ENCODE measurements at places on chromosomes 1 and 21. TPM values are rescaled to one million over a fixed set of nuclear protein-coding genes. Genes with fewer than 3 reads are reported as not detected.
A peak's percentile ranks its signal among the peaks of the same experiment; 100 is the strongest.

DNA sequence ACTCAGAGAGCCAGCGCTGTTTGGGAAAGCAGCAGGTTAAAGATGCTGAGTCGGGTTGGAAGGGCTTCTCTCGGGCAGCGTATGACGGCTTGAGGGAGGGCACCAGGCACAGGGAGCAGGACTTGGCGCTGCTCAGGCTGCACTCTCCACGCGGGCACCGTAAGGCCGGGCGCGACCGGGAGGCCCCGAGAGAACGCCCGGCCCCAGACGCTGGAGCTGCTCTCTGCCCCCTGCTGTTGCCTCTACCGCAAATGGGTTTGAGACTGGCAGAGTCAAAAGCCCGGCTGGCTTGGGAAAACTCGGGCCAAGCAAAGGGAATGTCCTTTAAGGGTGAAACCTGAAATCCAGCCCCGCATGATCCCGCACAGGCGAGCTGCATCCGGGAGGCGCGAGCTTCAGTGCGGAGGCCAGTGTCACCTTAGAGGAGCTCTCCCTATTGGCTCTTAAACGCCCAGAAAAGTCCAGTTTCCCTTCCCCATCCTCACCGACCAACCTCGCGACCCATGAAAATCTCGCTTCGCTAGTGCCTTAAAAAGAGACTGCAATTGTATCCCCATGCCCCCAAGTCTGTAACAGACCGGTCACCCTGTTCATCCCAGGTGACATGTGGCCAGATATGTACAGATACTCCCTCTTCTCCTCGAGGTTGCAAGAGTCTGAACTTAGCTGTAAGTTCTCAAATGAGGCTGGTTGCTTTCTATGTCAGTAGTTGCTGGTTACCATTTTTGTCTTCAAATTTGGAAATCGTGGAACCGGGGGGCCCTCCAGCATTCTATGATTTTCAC is 1.1 kb downstream of the PRRX1 start:
- H3K36me3 ChIP-seq: no peaks in the 10 kb centered on the region
- DNase-seq: no peak
- peaks cover 20% of the 10 kb centered on the region for H3K4me1 ChIP-seq
- peak overlapping the region; percentile 38 for H3K4me3 ChIP-seq
- peaks cover 6% of the 10 kb centered on the region for H3K27me3 ChIP-seq
- no peak overlapping the region for H3K27ac ChIP-seq

GRCh38 chr1:93613898-93614297 is 67.7 kb downstream of the BCAR3 start:
- H3K27me3 ChIP-seq: no peaks in the 10 kb centered on the region
- H3K4me1 ChIP-seq: peaks cover 71% of the 10 kb centered on the region
- H3K4me3 ChIP-seq: no peak overlapping the region
- H3K27ac ChIP-seq: peak overlapping the region; percentile 93
- peaks cover 35% of the 10 kb centered on the region for H3K36me3 ChIP-seq

DNA sequence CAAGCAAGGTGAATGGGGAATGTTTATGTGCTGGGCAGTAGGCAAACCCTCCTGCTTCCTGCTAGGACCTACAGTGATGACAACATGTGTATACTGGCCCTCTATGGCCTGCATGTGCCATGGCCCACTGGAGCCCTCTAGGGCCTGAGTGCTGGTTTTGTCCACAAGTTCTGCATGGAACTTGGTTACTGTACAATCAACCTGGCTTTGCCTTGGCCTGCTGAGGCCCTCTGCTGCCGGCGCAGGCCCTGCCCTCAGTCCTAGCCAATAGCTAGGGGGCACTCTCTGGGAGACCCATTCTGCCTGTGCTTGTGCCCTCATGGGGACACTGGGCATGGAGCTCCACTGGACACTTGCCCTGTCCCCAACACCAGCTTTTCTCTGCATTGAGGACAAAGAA is 138.6 kb upstream of the NGF start:
- no peaks in the 10 kb centered on the region for H3K4me1 ChIP-seq
- H3K4me3 ChIP-seq: no peak overlapping the region
- no peaks in the 10 kb centered on the region for H3K27me3 ChIP-seq
- DNase-seq: no peak
- H3K36me3 ChIP-seq: no peaks in the 10 kb centered on the region
- H3K27ac ChIP-seq: no peak overlapping the region

GRCh38 chr1:170044187-170044586 is 30.3 kb downstream of the KIFAP3 start:
- no peak overlapping the region for H3K4me3 ChIP-seq
- no peaks in the 10 kb centered on the region for H3K36me3 ChIP-seq
- no peaks in the 10 kb centered on the region for H3K4me1 ChIP-seq
- H3K27ac ChIP-seq: no peak overlapping the region

DNA sequence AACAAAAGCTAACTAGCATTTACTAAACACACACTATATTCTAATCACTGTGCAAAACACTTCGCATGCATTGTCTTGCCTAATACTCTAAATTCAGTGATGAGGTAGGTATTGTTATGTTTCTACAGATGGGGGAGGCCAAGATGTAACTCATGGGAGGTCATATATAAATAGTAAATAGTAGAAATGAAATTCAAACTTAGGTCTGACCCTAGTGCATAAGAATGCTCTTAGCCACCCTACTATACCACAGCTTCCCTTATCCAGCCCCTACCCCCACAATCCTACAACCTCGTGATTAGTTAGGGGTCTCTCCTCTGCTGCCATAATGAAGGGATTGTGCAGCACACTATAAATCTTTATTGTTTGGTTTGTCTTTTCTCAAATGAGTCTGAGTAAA is 3.3 kb downstream of the PFDN2 start:
- H3K4me3 ChIP-seq: no peak overlapping the region
- no peak for DNase-seq
- H3K4me1 ChIP-seq: peaks cover 35% of the 10 kb centered on the region
- H3K27ac ChIP-seq: peak overlapping the region; percentile 50

DNA sequence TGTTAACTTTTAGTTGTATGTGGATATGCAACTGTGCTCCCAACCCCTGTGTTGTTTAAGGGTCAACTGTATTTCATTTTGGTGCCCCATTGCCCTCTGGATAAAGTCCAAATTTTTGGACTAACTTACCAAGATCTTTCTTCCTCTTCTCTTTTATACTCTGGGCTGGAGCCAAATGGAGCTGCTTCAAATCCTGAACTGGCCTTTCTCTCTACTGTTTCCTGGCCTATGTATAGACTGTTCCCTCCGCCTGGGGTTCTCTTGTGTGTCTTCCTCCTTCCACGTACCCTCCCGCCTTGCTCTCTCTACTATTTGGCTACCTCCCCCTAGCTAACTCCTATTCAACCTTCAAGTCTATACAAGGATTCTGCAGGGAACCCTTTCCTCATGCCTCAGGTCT is 8.4 kb upstream of the CDC14A start:
- H3K27me3 ChIP-seq: no peaks in the 10 kb centered on the region
- no peaks in the 10 kb centered on the region for H3K36me3 ChIP-seq
- DNase-seq: no peak
- H3K4me1 ChIP-seq: no peaks in the 10 kb centered on the region
- no peak overlapping the region for H3K4me3 ChIP-seq
- no peak overlapping the region for H3K27ac ChIP-seq

DNA sequence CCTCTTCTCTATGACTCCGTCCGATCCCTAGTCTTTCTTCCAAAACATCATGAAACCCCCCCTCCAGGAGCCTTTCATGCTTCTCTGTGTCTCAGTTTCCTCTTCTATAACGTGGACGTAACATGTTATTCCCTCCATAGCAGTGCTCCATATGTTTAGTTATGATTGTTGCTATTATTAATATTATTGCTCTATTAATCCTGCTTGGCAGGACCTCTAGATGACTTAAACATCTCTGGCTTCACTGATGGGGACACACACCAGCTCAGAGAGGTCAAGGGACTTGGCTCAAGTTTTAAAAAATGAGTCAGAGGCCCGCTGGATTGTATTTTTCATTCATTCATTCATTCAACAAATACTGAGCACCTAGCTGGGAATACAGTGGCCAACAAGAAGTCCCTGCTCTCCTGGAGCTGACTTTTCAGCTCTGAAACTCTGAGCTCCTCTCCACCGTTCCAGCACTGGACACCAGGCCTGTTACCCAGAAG is 404 bp upstream of the CPLANE2 start:
- H3K27ac ChIP-seq: peak overlapping the region; percentile 37
- DNase-seq: no peak
- no peaks in the 10 kb centered on the region for H3K36me3 ChIP-seq

DNA sequence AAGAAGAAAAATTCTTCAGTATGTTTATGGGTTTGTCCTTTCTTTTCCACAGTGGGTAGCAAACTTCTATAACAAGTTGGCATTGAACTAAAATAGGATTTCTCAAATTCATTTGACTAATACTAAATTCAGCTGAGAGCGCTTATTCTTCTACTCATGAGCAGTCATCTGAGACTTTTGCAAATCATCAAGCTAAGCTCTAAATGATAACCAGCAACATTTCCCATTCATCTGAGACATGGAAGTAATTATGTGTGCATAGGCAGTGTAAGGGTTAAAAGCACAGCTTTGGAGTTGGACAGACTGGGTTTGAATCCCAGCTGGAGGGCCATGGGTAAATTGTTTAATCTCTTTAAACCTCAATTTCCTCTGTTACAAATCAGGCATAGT is 18.3 kb upstream of the CNR2 start:
- H3K27ac ChIP-seq: peak overlapping the region; percentile 24
- peaks cover 13% of the 10 kb centered on the region for H3K4me1 ChIP-seq
- H3K36me3 ChIP-seq: no peaks in the 10 kb centered on the region
- H3K27me3 ChIP-seq: no peaks in the 10 kb centered on the region
- no peak for DNase-seq

- H3K27ac ChIP-seq: no peak overlapping the region
- H3K27me3 ChIP-seq: no peaks in the 10 kb centered on the region
- DNase-seq: no peak
- H3K4me3 ChIP-seq: no peak overlapping the region
- H3K4me1 ChIP-seq: no peaks in the 10 kb centered on the region
These were observed 57.8 kb upstream of the CACNA1E start for GRCh38 chr1:181425566-181425965.

DNA sequence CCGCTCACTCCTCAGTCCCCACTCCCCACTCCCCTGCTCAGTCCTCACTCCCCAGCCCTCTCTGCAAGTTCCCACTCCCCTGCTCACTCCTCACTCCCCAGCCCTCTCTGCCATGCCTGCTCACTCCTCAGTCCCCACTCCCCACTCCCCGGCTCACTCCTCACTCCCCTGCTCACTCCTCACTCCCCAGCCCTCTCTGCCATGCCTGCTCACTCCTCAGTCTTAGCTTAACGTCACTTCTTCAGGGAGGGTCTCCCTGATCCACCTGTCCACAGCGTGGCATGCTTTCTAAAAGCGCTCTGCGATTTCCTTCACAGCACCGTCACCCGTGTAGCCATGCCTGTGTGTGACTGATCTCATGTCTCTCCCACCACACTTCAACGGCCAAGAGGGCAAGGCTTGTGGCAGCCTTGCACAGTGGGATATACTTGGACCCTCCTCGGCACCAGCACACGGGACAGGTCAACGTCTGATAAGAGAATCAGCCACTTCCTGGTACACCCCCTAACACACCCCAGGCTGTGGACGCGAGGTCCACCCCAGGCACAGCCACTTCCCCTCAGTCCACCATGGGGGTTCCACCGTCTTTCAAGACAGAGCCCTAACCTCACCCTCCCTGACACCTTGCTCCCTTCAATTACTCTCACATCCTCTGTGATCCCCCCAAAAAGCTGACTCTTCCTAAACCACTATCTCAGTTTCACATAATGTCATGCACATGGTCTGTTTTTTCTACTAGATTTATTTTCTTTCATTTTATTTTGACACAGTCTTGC is 14.0 kb downstream of the PRDM15 start:
- no peak overlapping the region for H3K4me3 ChIP-seq
- no peaks in the 10 kb centered on the region for H3K27me3 ChIP-seq
- H3K36me3 ChIP-seq: no peaks in the 10 kb centered on the region
- H3K4me1 ChIP-seq: no peaks in the 10 kb centered on the region
- DNase-seq: no peak
- no peak overlapping the region for H3K27ac ChIP-seq

MX1 gene
- 6.6 TPM for total RNA-seq

HSPA6 gene
- total RNA-seq: 0.18 TPM

PDE4B gene
- total RNA-seq: 12.4 TPM

EFNA3 gene
- 0.21 TPM for total RNA-seq

All from SJSA1 (cell line).